EL (cell line): ENCODE measurements at places on chromosomes 12 and 14.

DNA sequence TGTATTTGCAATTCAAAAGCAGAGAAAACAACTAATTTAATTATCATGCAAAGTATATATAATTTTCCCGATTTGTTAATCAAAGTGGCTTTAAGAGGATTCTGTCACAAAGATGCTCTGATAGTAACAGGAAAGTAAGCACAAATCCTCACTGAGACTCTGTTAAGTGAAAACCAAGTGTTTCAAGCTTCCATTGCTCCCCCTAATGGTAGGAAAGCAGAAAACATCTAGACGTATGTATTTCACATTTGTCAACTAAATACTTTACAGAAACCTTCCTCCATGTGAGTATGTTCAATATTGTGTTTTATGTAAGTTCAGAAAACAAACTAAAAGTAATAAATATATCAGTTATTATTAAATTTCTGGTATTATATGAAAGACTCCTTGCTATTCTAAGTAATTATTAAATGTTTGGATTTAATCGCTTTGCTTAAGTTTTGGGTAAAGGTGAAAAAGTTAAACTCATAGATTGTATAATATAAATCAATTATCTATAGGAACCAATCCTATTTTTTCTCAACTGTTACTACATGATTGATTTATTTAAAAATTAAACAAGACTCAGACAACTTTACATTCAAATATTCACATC is 1.5 kb upstream of the NTS start:
- peak; percentile 45 for DNase-seq

DNA sequence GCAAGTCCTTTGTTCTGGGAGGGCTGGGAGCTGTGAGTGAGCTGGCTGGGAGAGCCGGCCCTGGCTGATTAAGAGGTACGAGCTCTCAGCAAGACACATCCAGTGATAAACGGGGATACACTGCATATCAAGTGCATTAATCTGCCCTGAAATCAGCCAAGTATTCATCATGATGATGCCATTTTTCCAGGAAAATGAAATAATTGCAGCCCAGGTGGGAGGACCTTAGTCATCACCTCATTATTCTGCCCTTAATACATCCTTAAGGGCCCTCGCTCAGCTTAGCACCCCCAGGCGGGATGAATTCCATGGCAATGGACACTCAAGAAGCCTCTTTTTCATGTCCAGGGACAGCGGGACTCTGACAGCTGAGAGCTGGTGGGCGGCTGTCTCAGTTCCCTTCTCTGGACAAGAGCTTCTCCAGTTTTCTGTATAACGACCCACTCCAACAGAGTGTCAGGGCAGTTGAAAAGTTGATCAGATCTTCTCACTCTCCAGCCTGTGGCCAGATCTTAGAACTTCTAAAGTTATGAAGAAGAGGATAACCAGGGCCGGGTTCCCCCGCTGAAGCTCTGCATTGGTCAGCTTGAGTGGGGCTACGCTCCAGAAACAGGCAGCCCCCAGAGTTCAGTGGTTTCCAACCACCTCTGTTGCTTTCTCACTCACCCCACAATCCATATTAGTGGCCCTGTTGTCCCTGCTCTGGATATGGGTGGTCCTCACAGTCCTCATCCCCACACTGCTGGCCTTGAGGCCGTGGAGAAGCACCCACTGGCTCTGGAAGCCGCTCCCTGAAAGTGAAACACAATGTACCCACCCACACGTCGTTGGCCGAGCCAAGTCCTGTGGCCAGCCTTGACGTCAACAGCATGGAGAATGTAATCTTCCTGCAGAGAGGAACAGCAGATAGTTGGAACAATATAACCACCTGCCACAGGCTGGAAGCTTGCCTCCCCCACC is 306.2 kb upstream of the DIO3 start:
- DNase-seq, result no peak

GRCh38 chr12:64701283-64701682 is 57.9 kb downstream of the GNS start:
- DNase-seq, result no peak

- no peak for DNase-seq
These were observed 13.5 kb upstream of the ACTR6 start for GRCh38 chr12:100187068-100187467.
